ENCODE measurements at places on chromosomes 7 and 10.

DNA sequence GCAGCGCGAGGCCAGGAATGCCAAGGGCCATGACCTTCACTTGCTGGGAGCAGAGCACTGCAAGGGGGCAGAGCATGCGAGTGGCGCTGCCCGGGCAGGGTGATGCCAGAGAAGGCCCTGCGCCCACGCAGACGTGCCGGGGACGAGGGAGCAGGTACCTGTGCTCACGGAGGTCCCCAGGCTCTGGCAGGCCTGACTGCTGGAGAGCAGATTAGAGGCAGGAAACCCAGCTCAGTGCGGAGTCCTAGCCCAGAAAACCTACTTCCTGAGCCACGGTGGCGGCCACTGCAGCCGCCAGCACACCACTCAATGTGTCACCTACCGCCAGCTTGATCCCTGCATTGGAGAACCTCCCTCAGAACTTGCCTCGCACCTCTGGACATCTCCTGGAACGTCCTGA, 148.4 kb downstream of the MAD1L1 start:
- no peak for DNase-seq

DNA sequence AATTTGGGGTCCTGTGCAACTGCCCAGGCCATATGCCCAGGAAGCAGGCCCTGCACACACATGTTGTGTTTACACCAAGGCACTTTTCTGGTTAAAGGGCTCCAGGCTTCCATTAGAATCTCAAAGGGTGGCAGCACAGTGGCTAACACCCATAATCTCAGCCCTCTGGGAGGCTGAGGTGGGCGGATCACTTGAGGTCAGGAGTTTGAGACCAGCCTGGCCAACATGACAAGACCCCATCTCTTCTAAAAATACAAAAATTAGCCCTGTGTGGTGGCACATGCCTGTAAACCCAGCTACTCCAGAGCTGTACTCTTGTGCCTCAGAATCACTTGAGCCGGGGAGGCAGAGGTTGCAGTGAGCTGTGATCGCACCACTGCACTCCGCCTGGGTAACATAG, 53.6 kb downstream of the SPOCK2 start:
- no peak for DNase-seq

DNA sequence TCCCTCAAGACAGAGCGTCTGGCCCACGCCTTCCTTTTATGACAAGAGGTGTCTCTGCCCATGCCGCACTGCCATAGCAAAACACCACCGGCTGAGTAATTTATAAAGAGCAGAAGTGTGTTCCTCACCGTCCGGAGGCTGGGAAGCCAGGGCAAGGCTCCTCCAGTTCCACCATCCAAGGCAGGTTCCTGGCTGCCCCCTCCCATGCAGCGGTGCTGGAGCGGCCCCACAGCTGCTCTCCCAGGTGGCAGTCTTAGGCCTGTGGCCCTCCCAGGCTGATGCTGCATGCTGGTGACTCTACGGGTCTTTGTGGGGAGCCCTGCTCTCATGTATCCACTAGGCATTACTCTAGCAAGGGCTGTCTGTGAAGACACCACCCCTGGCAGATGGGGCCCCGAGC, 113.1 kb downstream of the TCERG1L start:
- no peak for DNase-seq

DNA sequence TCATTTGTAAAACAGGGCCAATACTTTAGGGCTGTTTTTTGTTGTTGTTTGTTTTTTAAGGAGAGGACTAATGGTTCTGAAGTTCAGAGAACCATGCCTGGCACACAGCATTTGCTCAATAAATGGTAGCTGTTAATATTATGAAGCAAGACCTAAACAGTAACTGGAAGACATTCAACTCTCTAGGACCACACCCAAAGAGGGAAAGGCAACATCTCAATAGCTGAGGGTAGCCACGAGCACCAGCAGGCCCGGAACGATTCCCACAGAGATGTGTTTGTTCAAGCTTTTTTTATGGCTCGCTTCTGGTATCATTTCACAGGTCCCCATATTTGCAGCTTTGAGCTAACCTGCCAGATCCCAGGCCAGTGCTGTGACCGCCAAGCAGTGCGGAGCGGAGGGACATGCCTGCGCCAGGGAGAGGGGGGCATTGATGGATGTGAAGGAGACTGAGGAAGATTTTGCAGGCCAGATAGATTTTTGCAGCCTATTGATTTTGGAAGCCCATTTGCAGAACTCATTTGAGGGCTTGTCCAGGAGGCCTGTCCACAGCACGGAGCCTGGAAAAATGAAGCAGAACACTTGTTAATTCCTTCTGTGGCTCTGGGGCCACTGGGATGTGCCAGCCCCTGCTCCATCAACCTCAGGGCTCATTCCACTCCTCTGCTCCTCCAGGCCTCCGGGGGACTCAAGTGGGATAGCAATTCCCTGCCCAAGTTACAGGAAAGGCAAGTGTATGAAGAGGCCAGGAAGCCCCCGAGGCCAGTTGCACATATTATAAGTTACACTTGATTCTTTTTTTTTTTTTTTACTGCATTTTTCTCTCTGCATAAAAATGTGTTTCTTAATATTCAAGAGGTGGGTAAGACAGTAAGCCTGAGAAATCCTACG, 57.3 kb upstream of the FGFR2 start:
- DNase-seq, result no peak

GRCh38 chr7:70571403-70571934, 560.5 kb upstream of the GALNT17 start:
- DNase-seq, result no peak

GRCh38 chr10:100216006-100216405, 13.4 kb downstream of the CHUK start:
- no peak for DNase-seq

GRCh38 chr7:20786779-20787659, at the start of gene SP8:
Gene SP8, minus strand, starts transcription at chr7:20786886. Its CDS starts 88 bp downstream, at chr7:20786798.
- DNase-seq, result no peak

DNA sequence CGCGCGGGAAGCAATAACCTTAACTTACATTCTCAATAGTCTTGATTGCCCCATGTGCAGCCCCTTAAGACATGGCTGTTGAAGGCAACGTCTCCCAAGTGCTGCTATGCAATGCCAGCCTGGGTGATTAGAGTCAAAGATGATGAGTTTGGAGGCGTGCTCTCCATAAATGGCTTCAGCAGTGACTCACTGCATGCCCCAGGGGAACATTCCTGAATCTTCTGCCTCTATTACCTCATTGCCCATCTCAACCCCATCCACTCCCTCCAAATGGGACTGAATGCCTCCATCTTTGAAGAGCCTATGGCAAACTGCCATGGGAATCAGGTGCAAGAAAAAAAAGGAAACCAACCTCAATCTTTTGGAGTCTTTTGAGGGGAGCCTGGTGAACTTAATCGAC, 282.8 kb downstream of the SNX10 start:
- DNase-seq, result no peak

- no peak for DNase-seq
Measured at GRCh38 chr7:155166108-155166507, 96.0 kb downstream of the HTR5A start.

Data from stimulated activated CD4-positive, alpha-beta T cell treated with anti-CD3 and anti-CD28 coated beads, Interleukin-1b, Interleukin-23, amount 100 ng/mL, for 1 hour (primary cell).